ENCODE measurements at places on chromosomes 4 and X.
A peak's percentile ranks its signal among the peaks of the same experiment; 100 is the strongest.

DNA sequence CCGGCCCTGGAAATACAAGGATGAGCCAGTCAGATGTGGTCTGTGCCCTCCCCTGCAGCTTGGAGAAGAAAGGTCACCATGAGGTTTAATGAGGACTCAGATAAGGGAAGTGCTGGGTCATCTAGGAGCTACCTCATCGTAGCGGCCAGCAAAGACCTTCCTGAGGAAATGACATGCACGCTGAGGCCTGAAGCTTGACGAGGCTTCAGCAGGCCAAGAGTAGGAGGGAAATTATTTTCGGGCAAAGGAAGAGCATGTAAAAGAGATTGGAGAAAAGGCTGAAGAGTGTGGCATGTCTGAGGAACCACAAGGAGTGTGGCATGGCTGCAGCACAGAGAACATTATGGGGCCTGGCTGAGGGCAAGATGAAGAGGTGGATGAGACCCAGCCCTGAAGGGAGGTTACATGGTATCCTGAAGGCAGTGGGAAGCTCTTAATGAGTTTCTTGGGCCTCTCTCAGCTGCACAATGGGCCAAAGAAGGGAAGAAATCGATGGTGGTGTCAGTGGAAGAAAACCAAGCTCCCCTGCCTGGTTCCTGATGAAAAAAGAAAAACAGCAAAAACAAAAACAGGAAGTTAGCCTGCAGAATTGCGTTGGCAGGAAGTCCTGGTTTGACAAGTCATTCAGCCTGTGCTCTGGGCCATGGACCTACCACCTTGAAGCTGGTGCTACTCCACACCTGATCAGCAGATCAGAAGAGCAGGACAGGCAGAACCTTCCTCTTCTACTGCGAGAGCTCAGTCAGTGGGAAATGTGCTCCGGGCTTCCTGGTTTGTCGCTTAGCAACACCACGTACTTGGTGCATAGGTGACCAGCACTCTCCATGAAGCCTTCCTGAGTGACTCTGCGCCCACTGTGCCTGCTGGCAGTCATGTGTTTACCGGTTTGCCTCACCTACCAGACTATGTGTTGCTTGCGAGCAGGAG is 134.5 kb upstream of the KLF3 start:
- no peak for DNase-seq

DNA sequence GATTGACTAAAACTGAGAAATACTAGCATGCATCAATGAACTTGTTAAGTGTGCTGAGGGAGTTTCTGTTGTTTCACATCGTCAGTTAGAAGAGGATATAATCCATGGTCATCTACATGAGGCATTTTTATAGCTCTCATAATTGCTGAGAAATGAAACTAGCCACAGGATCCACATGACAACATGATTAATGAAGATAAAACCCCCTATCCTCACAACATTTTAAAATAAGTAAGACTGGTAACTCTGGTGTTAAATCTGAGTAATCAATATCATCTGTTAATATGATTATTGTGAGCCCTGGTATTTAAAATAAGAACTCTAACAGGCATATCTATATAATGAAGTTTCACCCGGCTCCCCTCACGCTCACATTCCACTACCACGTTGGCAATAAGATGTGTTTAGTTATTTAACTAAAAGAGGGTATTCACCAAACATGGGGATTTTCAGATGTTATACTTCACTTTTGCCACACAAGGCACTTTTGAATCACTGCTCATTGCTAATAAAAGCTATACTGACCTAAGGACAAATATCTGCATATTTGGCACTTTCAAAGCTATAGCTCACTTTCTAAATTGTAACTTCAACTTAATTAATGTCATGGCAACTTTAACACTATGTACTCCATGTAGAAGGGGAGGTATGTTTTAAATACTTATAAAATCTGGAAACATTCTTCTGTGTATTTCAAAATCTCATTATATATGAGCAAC is 6.7 kb downstream of the UNC5C start:
- DNase-seq, result no peak

- DNase-seq, result no peak
Observed at GRCh38 chr4:131348263-131348662, 1800.8 kb upstream of the PCDH10 start.

DNA sequence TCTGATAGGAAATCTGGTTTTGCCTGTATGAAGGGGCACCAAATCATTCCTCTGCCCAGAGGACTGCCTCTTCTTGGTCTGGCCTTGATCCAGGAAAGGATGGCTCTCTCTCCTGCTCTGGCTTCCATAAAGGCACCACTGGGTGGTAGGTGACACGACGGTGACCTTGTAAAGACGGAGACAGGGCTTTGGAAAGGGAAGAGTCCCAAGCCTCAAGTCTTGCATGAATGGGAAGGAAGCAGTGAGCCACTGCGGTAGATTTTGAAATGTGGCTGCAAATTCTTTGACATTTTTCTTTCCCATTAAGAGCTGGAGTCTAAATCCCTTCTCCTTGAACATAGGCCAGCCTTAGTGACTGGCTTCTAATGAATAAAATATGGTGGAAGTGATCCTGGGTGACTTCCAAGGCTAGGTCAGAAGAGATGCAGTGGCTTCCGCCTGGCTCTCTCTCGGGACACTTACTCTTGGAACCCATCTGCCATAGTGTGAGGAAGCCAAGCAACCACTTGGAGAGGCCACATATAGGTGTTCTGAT is 347.4 kb downstream of the BCOR start:
- no peak for DNase-seq

DNA sequence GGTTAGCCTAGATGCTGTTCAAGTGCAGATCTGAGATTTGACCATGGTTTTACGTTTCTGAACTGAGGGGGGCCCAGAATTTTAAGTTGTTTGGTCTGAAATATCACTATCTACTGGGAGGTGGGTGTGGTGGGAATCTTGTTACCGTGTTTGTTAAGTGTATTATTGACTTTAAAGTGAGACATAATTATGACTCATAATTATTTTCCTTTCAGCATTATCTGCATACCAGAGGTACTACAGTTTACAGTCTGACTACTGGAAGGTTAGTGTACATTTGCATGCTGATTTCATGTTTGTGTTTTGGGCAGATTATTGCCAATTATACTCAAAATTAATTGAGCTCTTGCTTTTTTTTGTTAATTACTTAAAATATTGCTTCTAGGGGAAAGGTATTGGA is 101.5 kb downstream of the KDM6A start:
- peak; percentile 50 for DNase-seq

DNA sequence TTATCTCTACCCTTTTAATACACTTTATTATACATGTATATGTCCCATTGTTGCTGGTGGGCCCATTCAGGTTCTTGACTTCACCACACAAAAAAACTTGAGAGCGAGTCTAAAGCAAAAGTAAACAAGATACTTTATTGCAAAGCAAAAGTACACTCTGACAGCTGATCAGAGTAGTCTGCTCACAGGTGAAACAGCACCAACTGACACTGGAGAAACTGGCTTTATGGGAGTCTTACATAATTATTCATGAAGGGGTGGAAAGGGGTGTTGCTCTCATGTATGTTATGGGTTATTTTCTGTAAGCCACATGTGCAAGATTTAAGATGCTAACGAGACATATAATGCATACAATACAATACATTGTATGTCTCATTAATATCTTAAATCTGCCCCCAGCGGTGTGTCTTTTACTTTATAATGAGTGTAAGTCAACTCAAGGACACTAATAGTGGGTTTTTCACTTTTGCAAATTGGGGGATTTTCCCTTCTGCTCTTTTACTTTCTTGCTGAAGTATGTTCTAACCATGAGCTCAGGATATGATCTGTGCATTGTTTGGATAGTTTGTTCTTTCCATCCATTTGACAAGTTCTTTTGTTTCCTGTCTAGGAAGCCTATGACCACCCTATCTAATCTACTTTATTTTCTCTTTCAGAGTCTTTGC is 256.1 kb upstream of the ITM2A start:
- no peak for DNase-seq

- DNase-seq, result peak; percentile 26
Observed at GRCh38 chr4:23857367-23857959, 32.4 kb downstream of the PPARGC1A start.

- no peak for DNase-seq
Observed at GRCh38 chrX:18674417-18674787, 2.5 kb upstream of the RS1 start.

GRCh38 chr4:76214177-76214675 is 602 bp upstream of the SCARB2 start:
- DNase-seq, result no peak

GRCh38 chr4:4711902-4712301 is 147.6 kb upstream of the MSX1 start:
- DNase-seq, result no peak

DNA sequence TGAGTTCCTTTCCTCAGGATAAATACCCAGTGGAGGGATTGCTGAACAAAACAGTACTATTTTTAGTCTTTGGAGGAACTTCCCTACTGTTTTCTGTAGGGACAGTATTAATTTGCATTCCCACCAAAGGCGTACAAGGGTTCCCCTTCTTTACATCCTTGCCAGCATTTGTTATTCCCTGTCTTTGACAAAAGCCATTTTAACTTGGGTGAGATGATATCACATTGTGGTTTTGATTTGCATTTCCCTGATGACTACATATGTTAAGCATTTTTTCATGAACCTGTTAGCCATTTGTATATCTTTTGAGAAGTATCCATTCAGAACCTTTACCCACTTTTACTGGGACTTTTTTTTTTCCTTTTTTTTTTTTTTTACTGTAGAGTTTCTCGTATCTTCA is 126.2 kb upstream of the ANXA10 start:
- DNase-seq, result peak; percentile 34

DNA sequence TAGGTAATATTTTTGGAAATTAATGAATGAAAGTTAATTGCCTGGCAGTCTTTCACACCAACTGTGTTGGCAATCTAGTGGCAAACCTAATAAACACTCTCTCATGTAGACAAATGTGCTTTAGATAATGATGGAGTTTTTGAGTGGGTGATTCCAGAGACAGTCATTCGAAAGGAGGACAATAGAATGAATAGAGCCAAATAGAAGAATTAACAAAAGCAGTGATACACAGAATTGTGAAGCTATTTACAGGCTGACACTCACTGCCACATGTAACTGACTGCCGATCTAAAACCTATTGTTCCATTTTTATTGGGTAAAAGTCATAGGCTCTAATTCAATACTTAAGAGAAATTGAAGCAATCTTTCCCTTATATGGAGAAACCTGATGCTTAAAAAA is 338.5 kb downstream of the PCDH7 start:
- DNase-seq, result no peak

- no peak for DNase-seq
Observed at GRCh38 chrX:132718431-132718958, 229.7 kb upstream of the MBNL3 start.

GRCh38 chr4:112492321-112492720 is 23.7 kb downstream of the NEUROG2 start:
- DNase-seq, result no peak

DNA sequence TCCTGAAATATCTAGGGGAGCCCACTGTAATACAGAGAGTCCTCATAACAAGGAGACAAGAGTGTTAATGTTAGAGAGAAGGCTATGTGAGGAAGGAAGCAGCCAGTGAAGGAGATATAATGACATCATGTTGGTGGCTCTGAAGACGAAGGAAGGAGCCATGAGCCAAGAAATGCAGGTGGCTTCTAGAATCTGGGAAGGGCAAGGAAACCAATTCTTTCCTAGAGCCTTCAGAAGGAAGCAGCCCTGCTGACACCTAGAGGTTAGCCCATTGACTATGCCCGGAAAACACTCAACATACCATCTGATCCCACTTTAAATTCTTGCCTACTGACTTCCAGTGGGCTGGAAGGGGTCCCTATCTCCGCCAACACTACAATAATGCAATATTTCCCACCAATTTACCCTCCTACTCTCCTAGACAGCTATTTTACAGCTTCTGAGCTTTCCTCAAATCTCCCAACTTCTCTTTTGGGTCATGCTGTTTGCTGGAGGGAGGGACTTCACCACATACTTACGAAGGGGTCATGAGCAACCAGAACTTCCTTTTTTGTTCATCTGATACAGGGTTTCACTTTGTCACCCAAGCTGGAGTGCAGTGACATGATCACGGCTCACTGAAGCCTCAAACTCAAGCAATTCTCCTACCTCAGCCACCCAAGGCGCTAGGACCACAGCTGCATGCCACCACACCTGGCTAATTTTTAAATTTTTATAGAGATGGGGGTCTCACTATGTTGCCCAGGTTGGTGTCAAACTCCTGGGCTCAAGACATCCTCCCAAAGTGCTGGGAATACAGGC is 25.2 kb upstream of the G3BP2 start:
- DNase-seq, result no peak

- DNase-seq, result no peak
Observed at GRCh38 chr4:146791439-146791838, 152.7 kb downstream of the POU4F2 start.

DNA sequence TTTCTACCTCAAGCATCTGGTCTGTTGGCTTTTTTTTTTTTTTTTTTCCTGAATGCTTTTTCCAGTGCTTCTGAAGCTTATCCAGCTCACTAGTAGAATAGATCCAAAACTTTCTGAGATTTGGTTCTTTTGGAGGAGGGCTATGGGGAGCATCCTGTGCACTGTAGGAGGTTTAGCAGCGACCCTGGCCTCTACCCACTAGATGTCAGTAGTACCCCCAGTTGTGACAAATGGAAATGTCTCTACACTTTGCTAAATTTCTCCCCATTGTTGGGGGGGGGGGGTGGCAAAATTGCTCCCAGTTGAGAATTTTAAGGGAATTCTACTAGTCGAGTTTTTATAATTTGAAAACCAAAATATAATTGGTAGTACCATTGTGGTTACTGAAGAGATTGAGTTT is 23.0 kb upstream of the PPA2 start:
- no peak for DNase-seq

DNA sequence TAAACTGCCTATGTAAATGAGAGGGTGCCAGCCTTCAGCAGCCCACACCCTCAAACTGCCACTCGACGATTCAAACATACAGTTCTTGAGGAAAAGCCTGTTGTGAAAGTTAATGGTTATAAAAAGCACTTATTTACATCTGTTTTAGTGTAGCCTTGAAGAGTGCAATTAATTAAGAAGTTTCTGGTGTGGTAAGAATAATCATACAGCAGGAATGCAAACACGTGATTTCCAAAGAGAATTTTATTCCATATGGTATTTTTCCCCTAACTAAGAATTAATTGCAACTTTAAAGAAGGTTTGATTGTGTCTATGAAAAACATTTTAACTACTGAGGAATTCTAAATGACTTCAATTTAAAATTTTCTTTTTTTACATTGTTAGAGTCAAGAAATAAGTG is 176.3 kb upstream of the PITX2 start:
- DNase-seq, result no peak

DNA sequence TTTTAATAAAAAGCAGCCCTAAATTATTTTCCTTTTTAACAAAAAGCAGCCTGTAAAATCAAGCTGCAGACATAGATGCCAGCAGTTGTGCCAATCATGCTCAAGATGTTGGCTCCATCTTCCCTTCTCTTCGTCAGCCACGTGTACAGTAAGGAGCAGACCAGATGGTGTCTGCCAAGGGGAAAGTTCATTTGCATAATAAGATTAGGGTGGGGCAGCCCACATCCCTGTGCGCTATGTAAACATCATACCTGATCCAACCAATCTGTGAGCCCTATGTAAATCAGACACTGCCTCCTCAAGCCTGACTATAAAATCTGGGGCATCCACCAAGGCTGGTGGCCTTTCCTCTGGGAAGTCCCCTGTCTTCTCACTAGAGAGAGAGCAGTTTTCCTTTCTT is 23.1 kb upstream of the C1GALT1C1 start:
- DNase-seq, result no peak

Measured in fibroblast of skin of back (primary cell).